ENCODE measurements at places on chromosomes 5 and 9. TPM values are rescaled to one million over a fixed set of nuclear protein-coding genes. Genes with fewer than 3 reads are reported as not detected.

The TMEM252 gene
- not detected for total RNA-seq

The FOXD4L3 gene
- total RNA-seq = not detected

The OR1Q1 gene
- total RNA-seq = not detected

The CTSV gene
- total RNA-seq = 11.4 TPM

The OR1J2 gene
- total RNA-seq = not detected

The SPINK6 gene
- total RNA-seq = not detected

DNA sequence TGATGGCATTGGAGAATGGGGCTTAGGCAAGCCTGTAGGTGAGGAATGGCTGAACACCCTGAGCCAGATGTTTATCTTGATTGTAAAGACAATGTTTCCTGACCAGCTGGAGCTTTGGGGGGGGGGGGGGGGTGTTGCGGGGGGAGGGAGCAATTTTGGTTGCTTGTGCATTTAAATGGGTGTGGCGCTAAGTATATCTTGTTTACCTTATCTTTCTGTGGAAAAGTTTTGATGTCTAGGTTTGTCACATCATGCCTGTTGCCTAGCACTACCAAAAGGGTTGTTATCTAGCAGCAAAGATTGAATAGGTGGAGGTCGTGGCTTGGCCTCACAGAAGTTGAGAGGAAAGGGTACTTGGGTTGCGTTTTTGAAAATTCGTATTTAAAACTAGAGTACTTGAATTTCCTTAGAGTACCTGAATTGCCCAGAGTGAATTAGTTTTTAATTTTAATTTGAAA lies 1.3 kb downstream of the SMAD5 start:
- H3K27ac ChIP-seq = 0 out of 2 replicates have a peak overlapping the region, but pooled peaks have one; percentile 57
- peaks cover 29% of the 10 kb centered on the region for H3K4me1 ChIP-seq
- no peak for DNase-seq
- H3K4me3 ChIP-seq = peak overlapping the region; percentile 81
- H3K36me3 ChIP-seq = no peaks in the 10 kb centered on the region
- no peaks in the 10 kb centered on the region for H3K27me3 ChIP-seq

GRCh38 chr5:172096207-172096940 lies 89.9 kb upstream of the FBXW11 start:
- no peaks in the 10 kb centered on the region for H3K27me3 ChIP-seq
- no peak overlapping the region for H3K4me3 ChIP-seq
- no peaks in the 10 kb centered on the region for H3K4me1 ChIP-seq

The NUTM2F gene
- total RNA-seq = not detected

GRCh38 chr9:105246656-105247173 lies 2.3 kb downstream of the SLC44A1 start:
- H3K27ac ChIP-seq = no peak overlapping the region
- peaks cover 11% of the 10 kb centered on the region for H3K4me1 ChIP-seq
- H3K27me3 ChIP-seq = no peaks in the 10 kb centered on the region
- DNase-seq = no peak
- peak overlapping the region; percentile 87 for H3K4me3 ChIP-seq

GRCh38 chr9:121367306-121368137 lies 2.5 kb downstream of the STOM start:
- no peaks in the 10 kb centered on the region for H3K27me3 ChIP-seq
- no peak for DNase-seq
- no peak overlapping the region for H3K27ac ChIP-seq
- H3K4me3 ChIP-seq = no peak overlapping the region
- peaks cover 20% of the 10 kb centered on the region for H3K4me1 ChIP-seq
